NCI-H2171 (cell line): ENCODE measurements at places on chromosomes 1 and 21.

- DNase-seq: no peak
Measured at GRCh38 chr1:113021430-113022085, 51.4 kb upstream of the LRIG2 start.

DNA sequence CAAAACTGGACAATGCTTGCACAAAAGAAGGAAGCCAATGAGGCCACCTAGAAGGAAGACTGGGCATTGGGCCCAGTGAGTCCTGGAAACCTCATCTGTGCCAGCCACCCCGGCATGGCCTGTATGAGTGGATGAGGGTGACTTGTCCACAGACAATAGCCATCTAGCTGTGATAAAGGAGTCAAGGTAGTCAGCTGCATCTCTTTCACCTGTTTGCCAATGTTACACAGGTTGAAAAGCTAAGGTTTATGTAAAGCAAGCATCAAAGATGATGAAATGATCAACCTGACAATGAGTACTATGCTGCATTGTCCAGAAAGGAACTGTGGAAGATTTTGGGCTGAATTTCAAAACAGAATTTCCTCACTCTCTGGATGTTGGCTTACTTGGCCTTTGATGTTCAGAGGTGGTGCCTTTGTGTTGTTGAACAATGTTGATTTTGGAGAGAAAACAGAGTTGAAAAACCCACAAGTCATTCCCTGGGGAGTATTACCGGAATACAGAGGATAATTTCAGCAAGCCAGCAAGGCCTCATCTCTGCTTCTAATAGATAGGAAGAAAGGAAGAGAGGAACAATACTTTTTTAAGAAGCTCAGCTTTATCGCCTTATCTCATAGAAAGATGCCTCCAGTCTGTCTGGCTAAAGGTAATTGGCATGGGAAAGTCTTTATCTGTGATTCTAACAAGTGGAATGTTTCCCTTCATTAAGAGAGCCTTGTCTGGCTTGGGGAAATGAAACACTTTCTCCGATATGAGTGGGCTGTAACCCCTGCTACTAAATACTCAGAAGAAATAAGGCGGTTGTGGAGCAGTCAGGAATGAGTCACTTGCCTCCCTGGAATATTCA, 11.4 kb upstream of the SELE start:
- DNase-seq: no peak

GRCh38 chr1:44275991-44276405, 62.7 kb downstream of the DMAP1 start:
- DNase-seq: peak; percentile 81

DNA sequence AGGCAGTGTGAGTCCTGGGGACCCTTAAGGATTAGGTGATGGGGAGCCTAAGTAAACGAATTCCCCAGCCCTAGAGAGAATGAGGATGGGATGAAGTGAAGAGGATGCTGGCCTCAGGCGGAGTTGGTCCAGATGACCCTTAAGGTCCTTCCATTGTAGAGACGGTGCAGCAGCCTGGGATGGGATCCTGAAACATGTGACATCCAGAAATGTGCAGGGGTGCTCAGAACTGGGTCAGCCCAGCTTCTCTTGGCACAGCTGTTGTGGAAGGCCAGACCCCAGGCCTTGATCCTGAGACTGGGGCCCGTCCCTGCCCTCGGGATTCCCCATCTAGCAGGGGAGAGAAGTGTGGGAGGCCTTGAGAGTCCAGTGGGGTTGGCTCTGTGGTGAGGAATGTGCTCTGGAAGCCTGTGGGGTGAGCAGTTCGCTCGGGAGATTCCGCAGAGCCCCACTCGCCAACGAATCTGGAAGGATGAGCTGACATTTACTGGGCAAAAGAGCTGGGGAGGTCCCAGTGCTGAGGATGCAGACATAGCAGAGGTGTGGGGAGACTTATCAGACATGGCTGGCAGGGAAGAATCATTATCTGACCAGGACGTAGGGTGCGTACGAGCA, 28.1 kb downstream of the A3GALT2 start:
- DNase-seq: no peak

DNA sequence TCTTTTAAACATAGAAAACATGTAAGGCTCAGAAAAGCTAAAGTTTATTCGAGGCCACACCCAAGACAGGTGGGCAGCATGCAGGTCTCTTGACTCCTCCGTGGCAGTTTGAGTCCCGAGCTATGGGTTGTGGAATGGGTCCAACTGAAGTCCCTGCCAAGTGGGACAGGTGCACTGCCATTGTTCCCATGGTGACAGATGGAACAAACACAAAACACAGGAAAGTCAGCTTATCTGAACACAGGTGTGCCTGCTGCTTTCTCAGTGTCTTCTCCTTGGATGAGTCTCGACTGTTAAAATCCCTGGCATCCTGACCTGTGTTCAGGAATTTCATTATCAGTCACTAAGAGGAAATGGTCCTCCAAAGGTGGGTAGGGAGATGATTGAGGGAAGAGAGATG, 99.0 kb upstream of the RAB4A start:
- peak; percentile 75 for DNase-seq

DNA sequence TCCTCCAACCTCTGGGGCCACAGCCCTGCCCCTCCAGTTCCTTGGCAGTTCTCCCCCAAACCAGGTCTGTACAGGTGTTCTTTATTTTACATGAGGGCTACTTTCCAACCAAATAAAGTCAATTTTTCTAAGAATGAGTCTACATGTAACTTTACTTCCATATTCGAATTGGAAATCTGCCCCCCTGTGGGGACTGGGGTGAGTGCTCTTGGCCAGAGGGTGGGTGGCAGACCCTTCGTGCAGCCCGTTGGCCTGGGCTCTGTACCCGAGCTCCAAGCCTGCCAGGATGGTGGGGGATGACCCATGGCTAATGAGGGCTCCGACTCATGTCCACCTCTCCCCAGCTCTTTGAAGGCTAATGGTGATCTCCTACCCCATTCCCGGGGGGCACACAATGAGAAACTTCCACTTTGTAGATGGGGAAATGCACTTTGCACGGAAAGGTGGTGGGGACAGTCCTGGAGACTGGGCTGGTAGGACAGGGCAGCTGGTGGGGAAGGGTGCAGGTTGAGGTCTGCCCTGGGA, 589 bp upstream of the CATSPER4 start:
- no peak for DNase-seq

DNA sequence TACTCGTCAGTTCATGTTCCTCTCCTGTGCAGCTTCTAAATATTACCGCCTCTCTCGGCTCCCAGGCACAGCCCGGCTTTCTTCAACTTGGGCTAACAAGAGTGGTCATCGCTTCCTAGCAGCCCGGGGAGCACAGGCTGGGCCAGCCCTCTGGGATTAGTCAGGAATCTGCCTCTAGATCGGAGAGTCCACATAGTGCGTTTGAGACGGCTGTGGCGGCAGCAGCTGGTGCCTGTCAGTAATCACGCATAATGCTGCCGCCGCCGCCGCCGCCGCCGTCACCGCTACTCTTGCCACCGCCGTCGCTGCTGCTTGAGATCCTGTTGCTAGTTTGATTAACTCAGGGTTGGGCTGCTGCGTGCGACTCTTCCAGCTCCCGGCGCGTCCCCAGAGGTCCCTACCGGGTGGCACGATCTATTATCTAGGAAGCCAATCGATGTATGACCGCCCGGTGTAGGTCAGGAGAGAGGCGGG, at the start of gene RXRG:
Gene RXRG, minus strand, starts transcription at position 230 of the 474 bp plus-strand sequence. CDS start 233 bp downstream, outside the sequence.
- DNase-seq: peak; percentile 50

DNA sequence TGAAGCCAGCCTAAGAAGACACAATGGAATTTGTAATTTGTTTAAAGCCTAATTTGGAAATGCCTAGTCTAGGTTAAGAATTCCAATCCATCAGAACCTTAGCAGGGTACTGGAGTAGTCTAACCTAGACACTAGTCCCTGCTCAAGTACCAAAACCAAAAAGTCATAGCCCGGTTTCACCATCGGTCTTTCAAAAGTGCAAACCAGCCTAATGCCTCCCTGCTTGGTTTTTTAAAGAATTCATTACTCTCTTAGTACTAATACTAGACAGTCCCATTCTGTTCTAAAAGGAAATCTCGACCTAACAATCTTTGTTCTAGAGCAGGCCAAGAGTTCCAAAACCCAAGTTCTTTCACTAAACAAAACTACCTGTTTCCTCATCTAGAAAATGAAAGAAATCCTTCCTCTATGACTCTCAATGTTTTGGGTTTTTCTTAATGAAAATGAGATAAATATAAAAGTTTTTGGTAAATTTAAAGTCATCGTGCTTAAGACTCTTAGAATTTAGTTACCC, 2.6 kb downstream of the PUM1 start:
- no peak for DNase-seq

DNA sequence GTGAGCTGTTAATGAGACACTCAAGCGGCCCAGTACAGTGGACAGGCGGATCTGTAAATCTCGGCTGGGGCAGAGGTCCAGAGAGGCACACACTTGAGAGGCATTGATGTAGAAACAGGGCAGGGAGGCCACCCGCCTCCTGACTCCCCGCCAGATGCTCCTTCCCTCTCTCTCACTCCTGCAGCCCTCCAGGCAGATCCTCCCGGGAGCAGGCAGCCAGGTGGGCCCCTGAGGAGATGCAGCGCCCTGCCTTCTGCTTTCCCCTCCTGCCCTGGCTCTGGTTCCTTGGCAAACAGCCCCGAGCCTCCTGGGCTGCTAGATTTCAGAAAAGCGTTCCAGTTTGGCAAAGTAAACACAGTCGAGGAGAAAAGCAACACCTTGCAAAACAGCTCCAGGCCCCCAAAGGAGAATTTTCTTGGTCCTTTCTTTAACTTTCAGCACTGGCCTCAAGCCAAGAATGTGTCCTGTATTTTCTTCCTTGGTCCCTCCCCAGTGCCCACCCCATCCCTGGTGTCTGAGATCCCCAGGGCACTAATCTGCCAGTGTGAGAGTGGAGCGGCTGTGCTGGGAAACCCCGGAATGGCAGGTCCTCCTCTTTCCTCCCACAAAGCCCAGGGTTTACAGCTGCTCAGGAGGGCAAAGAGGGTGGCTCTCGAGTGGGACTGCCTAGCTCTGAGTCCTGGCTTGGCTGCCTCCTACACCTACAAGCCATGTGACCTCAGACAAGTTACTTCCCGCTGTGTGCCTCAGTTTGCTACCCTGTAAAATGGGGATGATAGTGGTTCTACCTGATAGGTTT, 29.4 kb upstream of the IFNLR1 start:
- peak; percentile 95 for DNase-seq

DNA sequence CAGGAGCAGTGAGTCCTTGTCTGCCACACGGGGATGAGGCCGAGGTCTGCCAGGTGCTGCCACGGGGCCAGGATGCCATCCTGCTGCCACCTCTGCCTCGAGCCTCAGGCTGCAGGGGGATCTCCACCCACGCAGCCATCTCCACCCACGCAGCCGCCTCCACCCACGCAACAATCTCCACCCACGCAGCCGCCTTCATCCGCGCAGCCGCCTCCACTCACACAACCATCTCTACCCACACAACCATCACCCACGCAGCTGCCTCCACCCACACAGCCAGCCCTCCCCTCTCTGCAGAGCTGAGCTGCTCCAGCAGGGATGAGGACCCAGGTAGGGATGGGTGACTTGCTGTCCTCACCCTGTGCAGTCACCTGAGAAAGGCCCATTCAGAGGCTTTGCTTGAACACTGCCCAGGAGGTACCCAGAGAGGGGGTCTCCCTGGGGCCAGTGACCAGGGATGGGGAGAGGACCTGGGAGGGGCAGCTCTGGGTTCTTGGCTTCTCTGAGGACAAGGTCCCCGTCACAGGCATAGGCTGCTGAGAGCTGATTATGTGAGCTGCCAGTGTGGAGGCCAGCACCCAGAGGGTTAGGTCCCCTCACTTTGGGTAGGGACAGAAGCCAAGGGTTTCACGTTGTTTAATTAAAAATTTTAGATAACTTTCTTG, 46.6 kb upstream of the TTC34 start:
- no peak for DNase-seq

GRCh38 chr21:33769057-33769456, 126.8 kb downstream of the ITSN1 start:
- DNase-seq: no peak

- DNase-seq: no peak
Measured at GRCh38 chr21:30733026-30733425, 14.0 kb downstream of the KRTAP21-2 start.

GRCh38 chr1:72341661-72342060, 59.3 kb upstream of the NEGR1 start:
- no peak for DNase-seq

DNA sequence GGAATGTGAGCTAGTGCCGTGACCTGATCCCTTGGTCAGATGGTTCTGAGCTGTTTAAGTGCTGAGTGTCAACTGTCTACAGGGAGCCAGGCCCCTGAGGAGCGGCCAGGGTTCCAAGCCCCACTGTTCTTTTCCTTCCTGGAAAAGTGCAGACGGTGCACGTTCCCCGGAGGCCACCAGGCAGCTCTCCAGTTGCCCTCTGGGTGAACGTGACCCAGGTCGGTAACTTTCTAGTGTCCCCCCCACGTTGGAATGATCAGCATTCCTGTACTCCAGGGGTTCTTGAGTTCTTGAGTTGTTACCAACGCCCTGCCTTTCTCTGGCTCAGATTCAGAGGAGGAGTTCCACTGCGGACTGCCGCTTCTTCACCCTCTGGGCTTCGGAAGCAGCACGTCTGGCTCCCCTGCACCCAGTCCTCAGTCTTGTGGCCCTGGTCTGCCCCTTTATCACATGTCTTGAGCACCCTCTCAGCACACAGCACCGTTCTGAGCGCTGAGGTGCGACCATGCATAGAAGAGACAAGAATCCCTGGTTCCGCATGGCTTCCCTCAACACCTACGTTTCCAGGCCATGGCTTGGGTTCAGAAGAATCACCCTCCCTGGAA, 131.5 kb downstream of the DHRS3 start:
- DNase-seq: no peak
